ENCODE measurements at places on chromosomes 5 and 9.

- DNase-seq, result no peak
Observed at GRCh38 chr9:99326112-99326916, 104.2 kb downstream of the SEC61B start.

DNA sequence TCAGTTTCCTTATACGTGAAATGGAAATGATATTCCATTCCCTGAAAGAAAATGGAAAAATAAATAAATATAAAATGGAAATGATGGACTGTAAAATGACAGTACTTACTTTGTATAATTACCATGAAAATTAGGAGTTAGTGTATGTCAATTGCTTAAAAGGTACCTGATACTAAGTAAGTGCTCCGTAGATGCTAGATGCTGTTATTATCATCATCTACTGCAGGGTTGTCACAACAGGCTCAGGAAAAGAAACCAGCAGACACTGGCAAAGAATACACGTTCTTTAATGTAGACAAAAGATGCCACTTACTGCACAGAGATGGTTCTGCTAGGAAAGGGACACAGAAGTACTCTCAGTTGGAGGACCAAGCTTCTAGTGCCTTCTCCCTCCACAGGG is 64.0 kb upstream of the KCNN2 start:
- no peak for DNase-seq

DNA sequence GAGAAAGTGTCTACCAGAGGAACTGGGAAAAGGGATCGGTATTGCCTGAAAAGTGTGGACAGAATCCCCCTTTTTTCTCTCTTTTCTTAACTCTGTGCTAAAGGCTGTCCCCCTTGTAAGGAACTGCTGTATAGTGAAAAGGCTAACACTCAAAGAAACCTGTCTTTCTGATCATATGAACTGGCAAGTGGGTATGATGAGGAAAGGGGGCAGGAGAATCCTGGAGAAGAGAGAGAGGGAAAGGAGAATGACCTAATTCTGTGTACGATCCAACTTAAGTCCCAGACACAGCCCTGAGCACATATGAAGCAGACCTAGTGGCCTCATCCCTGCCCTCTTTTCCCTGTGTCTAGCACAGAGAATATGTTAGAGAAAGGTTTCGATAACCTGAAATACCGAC is 967 bp downstream of the ANKRD31 start:
- no peak for DNase-seq

GRCh38 chr9:131358556-131358955 is 35.3 kb upstream of the PRRC2B start:
- DNase-seq, result no peak

DNA sequence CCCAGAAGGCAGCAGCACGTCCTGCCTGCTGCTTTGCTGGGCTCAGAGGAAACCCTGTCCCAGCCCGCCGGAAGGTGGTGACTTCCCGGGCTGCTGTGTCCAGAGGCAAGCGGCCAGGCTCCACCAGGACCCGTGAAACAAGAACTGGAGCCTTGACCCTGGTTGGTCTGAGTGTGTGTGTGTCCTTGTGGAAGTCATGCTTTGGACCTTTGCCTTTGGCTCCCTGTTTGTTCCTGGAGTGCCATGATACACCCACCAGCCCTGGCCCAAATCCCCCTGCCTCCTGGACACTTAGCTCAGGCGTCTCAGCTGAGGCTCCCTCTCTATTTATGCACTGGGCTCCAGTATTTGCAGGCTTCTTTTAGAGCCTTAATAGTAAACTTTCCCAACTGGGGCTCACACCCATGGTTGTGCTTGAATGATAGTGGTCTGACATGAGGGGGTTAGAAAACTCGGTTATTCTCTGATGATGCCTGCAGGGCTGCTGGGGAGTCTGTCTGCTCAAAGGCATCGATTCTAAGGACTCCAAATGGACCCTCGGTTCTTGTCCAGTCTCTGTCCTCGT is 72.2 kb downstream of the C9orf50 start:
- DNase-seq, result no peak

- no peak for DNase-seq
Observed at GRCh38 chr5:108801776-108802175, 54.1 kb downstream of the FER start.

DNA sequence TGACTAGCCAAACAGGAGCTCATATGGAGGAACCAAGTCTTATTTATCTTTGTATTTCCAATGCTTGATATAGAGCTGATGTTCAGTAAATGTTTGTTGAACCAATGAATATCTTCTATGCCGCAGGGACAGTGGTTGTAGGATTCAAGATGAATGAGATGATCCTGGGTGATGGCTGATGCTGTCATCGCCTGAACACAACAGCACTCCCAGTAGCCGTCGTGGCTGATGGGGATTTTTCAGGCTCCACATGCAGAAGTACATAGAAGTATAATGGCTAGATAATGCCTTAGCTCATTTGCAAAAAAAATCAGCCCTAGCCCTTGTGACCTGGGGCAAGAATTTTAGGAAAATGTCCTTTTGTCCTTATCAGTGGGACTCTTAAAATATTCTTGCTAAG is 69.0 kb upstream of the OR13F1 start:
- no peak for DNase-seq

- DNase-seq, result no peak
Observed at GRCh38 chr5:14593326-14594021, 11.9 kb downstream of the OTULINL start.

DNA sequence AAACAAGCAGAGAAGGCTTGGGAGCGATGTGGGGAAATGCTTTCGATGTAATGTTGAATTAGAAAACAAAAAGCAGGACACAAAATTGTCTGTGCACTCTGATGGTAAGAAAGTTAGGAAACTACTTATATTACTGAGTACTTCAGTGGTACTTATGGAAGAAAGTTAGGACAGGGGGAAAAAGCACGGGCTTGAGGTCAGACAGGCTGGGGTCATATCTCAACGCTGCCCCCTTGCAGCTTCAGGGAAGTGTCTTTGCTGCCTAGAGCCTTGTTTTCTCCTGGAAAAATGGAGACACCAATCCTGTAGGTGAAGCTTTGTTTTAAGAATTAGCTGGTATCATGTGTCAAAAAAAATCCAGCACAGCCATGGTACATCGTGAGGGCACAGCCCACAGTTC is 23.0 kb downstream of the NEURL1B start:
- no peak for DNase-seq

GRCh38 chr5:1719860-1720259 is 79.8 kb downstream of the MRPL36 start:
- DNase-seq, result no peak

DNA sequence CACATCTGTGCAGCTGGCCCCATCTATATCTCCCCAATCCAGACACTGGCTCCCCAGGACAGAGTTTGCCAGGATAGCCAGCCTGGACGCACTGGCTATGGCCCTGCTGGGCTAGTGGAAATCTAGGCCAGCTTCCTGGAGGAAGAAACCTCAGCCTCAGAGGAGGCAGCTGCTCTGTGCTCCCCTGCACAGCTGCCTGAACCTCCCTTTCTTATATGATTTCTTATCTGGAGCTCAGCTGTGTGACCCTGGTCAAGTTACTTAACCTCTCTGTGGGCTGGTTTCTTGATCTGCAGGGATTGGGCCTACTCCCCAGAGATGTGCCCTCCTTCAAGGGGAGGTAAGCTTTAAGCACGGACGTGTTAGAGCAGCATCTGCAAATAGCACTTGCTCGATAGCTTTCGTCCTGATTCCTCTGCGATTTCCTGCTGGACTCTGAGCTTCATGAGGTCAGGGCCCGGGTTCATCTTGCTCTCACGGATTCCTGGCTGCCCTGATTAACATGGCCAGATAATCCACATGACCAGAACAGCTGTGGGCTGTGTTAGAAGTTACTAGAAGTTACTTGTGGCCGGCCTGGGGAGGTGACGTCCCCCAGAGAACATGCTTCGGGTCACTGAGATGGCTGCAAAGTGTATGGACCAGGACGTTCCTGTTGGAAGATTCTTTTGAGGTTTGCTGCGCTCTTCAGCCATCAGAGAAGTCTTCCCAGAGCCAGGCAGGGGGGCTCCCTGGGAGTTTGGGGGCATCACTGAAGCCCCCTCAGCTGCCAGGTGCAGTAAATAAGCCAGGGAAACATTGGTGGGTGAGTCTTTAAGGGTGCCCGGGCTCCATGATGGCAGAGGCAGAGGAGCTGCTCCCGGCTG is 14.5 kb downstream of the C9orf50 start:
- DNase-seq, result no peak

DNA sequence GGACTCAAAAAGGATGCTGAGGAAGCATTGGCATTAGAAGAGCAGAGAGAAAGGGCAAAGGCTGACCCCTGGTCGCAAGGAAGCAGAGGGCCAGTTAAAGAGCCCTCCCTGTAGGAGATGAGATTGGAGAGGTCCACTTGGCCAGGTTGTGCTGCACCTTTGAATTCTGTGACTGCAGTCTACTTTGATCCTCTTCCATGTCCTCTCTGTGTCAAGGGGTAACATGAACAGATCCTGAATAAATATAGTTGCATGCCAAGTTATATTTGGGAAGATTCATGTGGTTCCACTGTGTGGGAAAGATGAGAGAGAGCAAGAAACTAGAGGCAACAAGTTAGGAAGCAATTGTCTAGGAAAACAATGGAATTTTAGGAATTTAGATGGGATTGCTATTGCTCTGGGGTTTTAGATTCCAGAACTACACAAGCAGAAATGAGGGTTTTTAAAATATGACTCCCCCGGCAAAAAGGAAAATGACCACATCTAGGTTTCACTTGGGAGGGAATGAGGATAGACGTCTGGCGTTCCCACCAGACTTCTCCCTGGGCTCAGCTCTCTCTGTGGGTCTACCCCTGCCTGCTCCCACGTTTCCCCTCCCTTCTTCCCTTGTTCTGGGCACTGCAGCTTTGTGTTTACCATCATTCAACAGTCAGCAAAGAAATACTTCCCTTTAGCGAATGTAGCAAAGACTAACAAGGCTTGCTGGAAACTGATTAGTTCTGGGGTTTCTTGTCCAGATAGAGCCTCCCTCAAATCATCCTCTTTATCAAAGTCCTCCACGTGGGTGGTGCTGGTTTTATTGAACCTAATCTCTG is 63.6 kb downstream of the SNX18 start:
- DNase-seq, result no peak

DNA sequence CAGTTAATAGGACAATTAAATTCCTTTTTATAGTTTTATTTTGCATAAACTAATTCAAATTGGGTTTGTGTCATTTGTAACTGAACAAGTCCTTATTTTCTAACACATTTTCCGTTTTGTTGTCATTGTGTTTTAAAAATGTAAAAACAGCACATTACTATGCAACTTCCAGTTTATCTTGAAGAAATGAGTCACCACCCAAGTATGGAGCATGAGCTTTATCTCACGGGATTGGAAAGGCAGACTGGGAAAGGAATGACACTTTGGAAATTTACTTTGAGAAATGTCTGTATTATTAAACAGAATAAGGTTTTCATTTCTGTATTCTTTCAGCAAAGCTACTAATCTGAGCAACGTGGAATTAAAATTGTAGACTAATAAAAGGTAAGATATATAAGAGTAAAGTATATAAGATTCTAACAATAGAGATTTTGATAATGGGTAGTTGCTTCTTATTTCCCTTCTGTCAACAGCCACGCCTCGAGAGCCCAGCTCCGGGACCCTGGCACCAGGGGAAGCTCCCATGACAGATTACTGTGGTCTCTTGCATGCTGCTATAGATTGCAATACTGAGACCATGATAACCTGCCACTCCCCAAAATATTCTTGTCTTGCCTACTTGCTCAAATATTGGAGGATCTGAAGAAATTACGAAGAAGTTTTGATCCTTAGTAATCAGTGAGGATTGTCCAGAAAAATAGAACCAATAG is 433.1 kb downstream of the CHSY3 start:
- no peak for DNase-seq

DNA sequence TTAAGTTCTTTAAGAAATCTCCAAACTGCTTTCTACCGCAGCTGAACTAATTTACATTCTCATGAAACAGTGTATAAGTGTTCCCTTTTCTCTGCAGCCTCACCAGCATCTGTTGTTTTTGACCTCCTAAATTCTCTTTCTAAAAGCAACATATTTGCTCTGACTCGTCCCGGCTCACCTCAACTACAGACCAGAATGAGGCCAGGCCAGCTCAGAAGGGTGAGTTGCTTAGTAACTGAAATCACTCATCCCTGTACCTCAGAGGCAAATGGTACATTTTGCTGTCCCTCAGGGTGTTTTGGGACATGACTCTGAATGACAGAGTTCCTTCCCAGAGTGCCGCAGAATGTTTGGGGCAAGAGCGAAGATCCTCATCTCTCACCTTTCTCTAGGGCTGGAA is 127.5 kb downstream of the FRMD3 start:
- DNase-seq, result no peak

DNA sequence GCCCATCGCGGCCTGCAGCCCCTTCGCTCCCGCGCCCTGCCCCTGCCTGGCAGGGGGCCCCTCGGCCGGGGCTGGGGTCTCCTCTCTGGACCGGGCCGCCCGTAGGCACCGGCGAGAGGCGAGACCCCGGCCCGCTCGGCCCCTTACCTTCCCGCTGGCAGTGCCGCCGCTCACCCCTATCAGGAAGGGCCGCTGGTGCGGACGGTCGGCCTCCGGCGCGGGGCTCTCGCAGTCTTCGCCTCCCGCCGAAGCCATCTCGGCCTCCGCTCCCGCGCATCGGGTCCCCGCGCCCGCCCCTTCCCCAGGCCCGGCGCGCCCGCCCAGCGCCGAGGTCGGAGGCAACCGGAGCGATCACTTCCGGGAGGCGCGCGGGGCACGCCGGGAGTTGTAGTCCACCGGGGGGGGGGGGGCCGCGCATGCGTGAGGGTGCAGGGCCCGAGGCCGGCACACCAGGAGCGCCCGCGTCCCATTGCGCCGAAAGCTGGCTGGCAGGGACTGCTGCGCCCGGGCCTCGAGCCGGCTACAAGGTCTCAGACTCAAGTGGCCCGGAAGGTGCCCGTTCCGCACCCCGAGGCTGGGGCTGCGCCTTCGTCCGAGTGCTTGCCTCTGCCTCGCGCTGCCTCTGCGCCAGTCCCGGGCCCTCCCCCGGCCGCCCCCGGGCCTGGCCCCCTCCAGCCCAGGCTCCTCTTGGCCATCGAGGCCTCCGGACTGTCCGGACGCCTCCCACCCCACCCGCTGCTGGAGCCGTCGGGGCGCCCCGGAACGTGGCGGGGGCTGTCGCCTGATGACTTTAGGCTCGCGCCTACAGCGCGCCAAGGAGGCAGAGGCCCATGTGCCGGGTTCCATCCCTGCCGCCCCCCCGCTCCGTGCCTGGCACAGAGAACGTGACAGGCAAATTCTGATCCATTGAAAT is at the start of gene UCK1:
UCK1 (minus strand) TSS at position 344 of the 913 bp plus-strand sequence; CDS start at position 255, 89 bp downstream.
- peak; percentile 57 for DNase-seq

- DNase-seq, result no peak
Observed at GRCh38 chr9:134227451-134228411, 63.4 kb upstream of the RNU6ATAC start.

DNA sequence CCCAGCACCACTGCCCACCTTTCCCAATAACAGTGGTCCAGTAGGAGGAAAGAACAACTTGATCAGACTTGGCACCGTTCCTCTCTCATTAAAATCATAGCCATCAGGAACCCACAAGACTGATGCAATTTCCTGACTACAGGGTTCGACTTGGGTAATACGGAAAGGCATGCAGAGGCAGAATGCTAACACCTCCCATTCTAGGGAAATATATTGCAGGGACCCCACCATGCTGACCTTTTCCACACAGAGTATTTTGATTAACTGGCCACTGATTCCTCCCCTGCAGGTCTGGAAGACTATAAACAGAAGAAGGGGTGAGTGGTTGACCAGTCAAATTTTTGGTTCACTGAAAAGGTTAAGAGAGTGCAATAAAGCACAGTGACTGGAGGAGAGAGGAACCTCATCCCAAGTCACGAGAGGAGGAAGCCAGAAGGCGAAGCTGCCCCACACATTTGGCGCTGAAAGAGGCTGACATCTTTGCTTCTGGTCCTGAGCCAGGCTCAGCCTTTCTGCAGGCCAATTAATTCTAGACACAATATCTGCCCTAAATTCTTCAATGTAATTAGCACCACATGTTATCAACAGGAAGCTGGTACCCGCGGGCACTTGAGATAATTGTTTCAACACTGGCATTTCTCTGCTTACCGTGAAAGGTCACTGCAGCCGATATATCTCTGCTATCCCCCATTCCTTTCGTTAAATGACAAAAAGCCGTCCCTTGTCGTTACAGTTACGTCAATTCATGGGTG is 64.7 kb upstream of the SPOCK1 start:
- DNase-seq, result no peak

Measured in activated CD4-positive, CD25-positive, alpha-beta regulatory T cell treated with anti-CD3 and anti-CD28 coated beads, Interleukin-2, amount 50 U/mL, for 16 hours (primary cell).